Large intestine (tissue), 12 donors: ENCODE measurements at places on chromosomes 4 and X. TPM values are rescaled to one million over a fixed set of nuclear protein-coding genes. Genes with fewer than 3 reads are reported as not detected.
A peak's percentile ranks its signal among the peaks of the same experiment; 100 is the strongest.

Gene TMSB15B
- 10.3 TPM for polyA plus RNA-seq

Gene KCNIP4
- polyA plus RNA-seq, result 7.5 TPM

Gene REPS2
- 3.7 TPM for polyA plus RNA-seq

Gene RAI2
- 5.9 TPM for polyA plus RNA-seq

Gene CT45A2
- polyA plus RNA-seq, result not detected

Gene ING2
- polyA plus RNA-seq, result 30.8 TPM

DNA sequence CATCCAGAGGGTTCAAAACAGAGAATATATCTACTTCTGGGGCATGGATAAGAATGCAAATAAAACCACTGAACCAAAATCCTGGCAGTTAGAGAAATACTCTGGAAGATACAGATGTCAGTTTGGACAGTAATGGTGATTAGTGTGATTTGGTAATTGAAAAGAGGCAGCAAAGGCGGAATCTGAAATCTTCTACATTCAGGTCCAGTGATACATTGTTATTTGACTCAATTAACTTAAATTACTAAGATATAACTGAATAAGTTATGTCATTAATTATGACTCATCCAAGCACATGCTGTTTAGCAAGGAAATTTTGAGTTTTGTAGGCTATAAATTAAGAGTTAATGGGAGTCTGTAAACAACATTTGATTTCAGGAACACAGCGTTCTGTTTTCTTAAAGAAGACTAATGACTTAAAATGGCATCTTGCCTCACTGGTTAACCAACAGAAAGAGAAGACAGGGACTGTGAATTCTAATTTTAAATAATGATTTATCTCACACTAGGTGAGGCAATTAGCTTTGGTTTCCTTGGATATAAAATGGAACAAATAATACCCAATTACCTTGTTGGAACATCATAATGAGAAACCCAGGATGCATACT, 937.1 kb downstream of the PDHA2 start:
- H3K36me3 ChIP-seq, result no peaks in the 10 kb centered on the region
- H3K27me3 ChIP-seq, result no peaks in the 10 kb centered on the region
- DNase-seq, result no peak
- no peak overlapping the region for H3K27ac ChIP-seq

DNA sequence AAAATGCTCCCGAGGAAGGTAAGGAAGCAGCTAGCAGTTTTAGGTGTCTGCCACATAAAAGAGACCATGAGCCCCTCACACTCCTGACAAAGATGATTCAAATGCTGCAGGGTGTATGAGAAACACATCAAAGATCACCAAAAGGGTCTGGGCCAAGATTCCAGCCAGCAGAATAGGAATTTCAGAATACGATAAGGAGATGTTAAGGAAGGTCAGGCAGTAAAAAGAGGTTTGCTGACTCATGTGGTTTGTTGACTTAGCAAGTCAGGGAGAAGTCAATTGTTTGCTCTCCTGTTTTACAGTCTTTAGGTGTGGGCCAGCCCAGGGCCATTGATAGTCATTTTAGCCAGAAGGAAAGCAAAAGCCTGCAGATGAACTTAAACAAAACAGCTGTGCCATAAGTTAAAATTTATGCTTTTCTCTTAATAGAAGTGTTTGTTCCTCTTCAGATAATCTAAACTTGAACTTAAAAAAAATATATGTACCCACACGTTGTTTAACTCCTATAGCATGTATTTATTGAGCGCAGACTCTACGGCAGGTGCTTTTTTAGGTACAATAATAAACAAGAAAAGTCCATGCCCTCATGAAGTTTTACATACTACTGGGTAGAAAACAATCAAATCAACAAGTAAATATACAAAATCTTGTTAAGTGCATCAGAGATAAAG, 115.6 kb downstream of the CAMK2D start:
- H3K36me3 ChIP-seq, result no peaks in the 10 kb centered on the region
- H3K4me3 ChIP-seq, result no peak overlapping the region
- peaks cover 31% of the 10 kb centered on the region for H3K4me1 ChIP-seq
- peak overlapping the region; percentile 72 for H3K27ac ChIP-seq
- no peaks in the 10 kb centered on the region for H3K27me3 ChIP-seq

- no peak for DNase-seq
- H3K36me3 ChIP-seq, result no peaks in the 10 kb centered on the region
- H3K27me3 ChIP-seq, result no peaks in the 10 kb centered on the region
- H3K4me1 ChIP-seq, result no peaks in the 10 kb centered on the region
Observed at GRCh38 chrX:124217304-124218251, 114.9 kb upstream of the TEX13D start.

GRCh38 chr4:2501034-2501594, 32.2 kb downstream of the RNF4 start:
- H3K4me3 ChIP-seq, result no peak overlapping the region
- H3K4me1 ChIP-seq, result no peaks in the 10 kb centered on the region
- peaks cover 73% of the 10 kb centered on the region for H3K36me3 ChIP-seq
- no peak for DNase-seq

DNA sequence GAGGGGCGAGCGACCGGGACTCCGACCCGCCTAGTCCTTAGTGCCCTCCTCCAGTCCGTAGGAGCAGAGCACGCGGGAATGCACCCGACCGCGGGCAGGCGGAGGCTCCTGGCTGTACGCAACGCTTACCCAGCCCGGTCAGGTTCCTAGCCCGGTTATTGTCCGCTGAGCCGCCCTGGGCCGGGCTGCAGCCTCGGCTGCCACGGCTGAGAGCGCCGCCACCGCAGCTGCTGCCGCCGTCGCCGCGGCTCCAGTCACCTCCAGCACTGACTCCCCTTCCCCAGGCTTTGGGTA, at the start of gene AMER1:
AMER1 (minus strand) TSS at position 268 of the 294 bp plus-strand sequence. CDS start 12,422 bp downstream, outside the sequence.
- peak within 1 kb of the TSS; percentile 90 for H3K27ac ChIP-seq
- no peaks in the 10 kb centered on the region for H3K4me1 ChIP-seq
- H3K36me3 ChIP-seq, result no peaks in the 10 kb centered on the region
- no peaks in the 10 kb centered on the region for H3K27me3 ChIP-seq
- peak within 1 kb of the TSS; percentile 57 for H3K4me3 ChIP-seq

DNA sequence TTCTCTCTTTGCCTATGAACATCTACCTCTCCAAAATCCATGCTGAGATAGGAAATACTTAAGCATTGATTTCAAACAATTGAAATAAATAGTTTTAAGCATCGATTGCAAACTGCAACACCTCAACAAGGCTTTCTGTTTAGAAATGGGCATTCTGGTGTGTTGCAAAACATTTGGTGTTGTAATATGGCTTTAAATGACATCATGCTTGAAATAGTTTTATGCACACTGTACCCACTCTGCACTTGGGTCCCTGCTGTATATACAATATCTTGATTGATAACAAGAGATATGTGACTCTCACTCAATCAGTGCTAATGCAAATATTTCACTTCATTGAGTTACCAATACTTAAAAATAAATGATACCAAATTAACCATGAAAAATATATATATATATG, 964.9 kb upstream of the GRIA3 start:
- H3K27ac ChIP-seq, result no peak overlapping the region
- no peaks in the 10 kb centered on the region for H3K36me3 ChIP-seq
- H3K4me1 ChIP-seq, result no peaks in the 10 kb centered on the region
- H3K27me3 ChIP-seq, result no peaks in the 10 kb centered on the region
- DNase-seq, result no peak

- no peaks in the 10 kb centered on the region for H3K36me3 ChIP-seq
- no peak for DNase-seq
- no peak overlapping the region for H3K27ac ChIP-seq
Observed at GRCh38 chr4:96012687-96013086, 172.8 kb downstream of the PDHA2 start.

- no peaks in the 10 kb centered on the region for H3K4me1 ChIP-seq
- H3K4me3 ChIP-seq, result no peak overlapping the region
- no peak overlapping the region for H3K27ac ChIP-seq
- H3K27me3 ChIP-seq, result no peaks in the 10 kb centered on the region
- H3K36me3 ChIP-seq, result no peaks in the 10 kb centered on the region
Observed at GRCh38 chr4:105509714-105510113, 35.9 kb upstream of the PPA2 start.
